Kidney capillary endothelial cell (primary cell): ENCODE measurements at places on chromosomes 12 and 14.

DNA sequence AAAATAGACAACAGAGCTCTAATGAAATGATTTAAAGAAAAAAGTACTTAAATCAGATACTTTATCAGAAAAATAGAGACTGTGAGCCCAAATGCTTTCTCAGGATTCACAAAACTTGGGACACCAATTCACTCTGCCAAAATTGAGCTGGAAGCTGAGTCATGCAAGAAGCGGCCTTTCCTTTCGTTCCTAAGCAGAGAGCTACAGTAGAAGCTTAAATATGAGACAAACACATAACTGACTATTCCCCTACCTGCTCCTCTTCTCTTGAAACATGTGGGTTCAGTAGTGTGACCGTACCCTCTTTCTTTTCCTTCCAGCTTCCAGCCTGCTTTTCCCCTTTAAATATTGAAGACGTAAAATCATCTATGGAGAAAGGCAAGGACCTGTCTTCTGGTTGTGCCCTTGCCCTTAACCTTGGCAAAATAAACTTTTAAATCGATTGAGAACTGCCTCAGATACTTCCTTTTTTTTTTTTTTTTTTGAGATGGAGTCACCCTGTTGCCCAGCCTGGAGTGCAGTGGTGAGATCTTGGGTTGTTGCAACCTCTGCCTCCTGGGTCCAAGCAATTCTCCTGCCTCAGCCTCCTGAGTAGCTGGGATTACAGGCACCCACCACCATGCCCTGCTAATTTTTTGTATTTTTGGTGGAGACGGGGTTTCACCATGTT is 4.4 kb upstream of the SDS start:
- DNase-seq, result no peak

DNA sequence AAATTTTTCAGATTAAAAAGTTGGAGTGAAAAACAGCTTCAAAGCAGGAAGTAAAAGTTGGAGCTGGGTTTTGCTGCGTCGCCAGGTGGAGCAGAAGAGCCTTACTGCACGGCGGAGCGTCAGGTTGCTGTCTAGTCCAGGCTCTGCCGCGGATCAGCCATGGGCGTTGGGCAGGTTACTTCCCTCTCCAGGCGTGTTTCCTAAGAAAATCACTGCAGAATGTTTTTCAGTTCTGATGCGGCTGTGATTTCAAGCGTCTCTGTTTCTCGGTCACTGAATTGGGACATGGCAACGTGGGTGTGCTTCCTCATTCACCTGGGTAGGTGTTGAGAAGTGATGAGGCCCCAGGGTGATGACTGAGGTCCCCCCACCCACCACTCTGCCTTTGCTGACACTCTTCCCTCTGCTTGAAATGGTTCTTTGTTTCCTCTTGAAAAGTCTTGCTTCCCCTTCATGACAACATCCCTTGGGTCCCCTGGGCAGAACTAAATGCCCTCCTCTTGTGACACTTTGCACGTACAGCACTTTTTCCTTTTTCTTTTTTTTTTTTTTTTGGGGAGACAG is 7.6 kb downstream of the EVL start:
- DNase-seq, result no peak

GRCh38 chr14:35578135-35578534 is 44.2 kb downstream of the INSM2 start:
- no peak for DNase-seq

- no peak for DNase-seq
Observed at GRCh38 chr12:16238661-16239060, 38.8 kb downstream of the SLC15A5 start.

- no peak for DNase-seq
Observed at GRCh38 chr14:31834616-31835015, 242.5 kb upstream of the ARHGAP5 start.

GRCh38 chr12:114919479-114919878 is 235.5 kb upstream of the TBX3 start:
- no peak for DNase-seq

- no peak for DNase-seq
Observed at GRCh38 chr14:37584211-37585100, 10.6 kb downstream of the FOXA1 start.

DNA sequence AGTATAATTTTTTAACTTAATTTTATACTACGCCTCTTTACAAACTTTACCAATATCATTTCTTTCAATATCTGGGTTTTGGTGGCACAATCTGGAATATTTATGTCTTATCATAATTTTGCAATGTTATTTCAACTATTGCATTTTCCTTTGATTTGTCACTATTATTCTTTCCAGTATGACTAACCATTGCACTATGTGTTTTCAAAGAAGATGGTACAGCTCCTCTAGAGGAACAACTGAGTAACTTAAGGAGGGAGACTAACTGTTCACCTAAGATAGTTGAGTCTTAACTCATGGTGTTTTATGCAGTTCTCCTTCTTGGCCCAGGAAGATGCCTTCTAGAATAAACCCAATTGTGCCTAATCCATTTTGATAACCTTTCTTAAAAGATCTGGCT is 60.5 kb upstream of the KIF21A start:
- no peak for DNase-seq

GRCh38 chr12:24135158-24135850 is 185.8 kb upstream of the SOX5 start:
- DNase-seq, result no peak

DNA sequence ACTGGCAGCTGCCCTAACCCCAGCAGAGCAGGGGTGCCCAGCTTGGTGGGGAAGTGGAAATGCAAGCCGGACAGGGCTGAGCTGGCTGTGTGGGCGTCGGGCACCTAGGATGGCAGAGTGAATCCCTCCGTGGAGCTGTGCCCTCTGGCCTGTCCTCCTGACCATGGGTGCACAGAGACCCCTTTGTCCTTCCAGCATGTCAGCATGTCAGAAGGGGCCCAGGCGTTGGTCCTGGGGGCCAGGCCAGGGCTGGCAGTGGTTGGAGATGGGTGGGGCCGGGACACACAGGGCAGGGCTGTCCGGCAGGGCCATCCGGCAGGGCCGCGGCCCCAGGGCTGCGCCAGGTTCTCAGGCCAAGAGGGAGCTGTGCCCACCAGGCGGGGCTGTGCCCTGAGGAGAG is 8.8 kb upstream of the TEX22 start:
- DNase-seq, result no peak
